ENCODE measurements at places on chromosomes 7 and 10. TPM values are rescaled to one million over a fixed set of nuclear protein-coding genes. Genes with fewer than 3 reads are reported as not detected.

GIGYF1 gene
- total RNA-seq: 9.2 TPM

- no peak for DNase-seq
Observed at GRCh38 chr7:6556196-6556595, 4.9 kb upstream of the GRID2IP start.

- DNase-seq: no peak
Observed at GRCh38 chr7:1868516-1869165, 198.6 kb downstream of the ELFN1 start.

DNA sequence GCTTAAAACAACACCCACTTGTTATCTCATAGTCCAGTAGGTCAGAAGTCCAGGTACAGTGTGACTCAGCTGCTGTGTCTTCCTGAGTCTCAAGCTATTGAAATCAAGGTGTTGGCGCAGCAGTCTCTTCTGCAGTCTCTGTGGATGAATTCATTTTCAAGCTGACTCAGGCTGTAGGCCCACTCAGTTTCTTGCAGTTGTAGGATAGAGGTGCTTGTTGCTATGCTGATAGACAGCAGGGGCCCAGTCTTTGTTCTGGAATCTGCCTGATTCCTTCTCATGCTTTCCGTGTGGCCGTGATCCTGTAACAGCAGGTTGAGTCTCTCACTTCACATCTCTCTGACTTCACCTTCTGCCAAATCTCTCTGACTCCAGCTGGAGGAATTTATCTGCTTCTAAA, 400.4 kb upstream of the POM121L12 start:
- DNase-seq: no peak

- no peak for DNase-seq
Observed at GRCh38 chr10:5411941-5412276, 448 bp upstream of the NET1 start.

DNA sequence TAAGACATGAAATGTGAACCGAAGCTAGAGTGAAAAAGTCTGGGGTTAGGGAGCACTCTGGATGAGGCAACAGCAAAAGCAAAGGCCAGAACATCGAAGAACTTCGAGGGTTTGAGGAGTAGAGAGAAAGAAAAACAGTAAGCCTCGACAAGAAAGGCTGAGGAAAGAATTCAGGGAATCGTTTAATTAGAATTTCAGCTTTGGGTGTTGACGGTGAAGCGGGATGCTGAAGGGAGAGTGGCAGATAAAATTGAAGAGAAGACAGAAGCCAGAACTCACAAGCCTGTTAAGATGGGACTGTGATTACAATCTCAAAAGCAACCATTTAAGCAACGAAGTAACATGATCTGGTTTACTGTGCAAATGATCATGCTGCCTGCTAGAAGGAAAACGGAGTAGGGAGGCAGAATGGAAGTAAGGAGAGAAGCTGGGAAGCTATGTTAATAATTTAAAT, 2.1 kb downstream of the TRDMT1 start:
- no peak for DNase-seq

DNA sequence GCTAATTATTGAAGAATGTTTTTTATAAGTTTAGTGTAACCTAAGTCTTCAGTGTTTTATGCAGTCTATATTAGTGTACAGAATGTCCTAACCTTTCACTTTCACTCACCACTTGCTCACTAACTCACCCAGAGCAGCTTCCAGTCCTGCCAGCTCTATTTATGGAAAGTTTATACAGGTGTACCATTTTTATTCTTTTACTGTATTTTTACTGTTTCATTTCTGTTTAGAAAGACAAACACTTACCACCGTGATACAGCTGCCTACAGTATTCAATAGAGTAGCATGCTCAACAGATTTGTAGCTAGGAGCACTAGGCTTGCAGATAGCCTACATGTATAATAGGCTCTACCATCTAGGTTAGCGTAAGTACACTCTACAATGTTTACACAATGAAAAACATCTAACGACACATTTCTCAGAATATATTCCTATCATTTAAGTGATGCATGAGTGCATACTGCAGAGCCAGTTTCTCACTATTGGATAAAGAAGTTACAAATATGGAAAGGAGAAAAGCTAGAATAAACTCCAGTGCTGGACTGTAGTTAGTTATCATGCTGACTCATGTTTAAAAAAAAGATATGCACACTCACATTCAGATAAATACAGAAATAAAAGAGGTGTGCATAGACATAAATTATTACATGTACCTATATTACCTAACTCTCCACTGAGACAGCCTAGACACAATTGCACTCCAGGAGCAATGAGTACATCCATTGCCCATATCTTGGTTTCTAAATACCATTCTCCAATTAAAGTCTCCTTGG, 30.4 kb downstream of the STEAP1B start:
- DNase-seq: no peak

GRCh38 chr7:7017707-7018280, 164.6 kb upstream of the C1GALT1 start:
- no peak for DNase-seq
